ENCODE measurements at places on chromosomes 12 and 14. TPM values are rescaled to one million over a fixed set of nuclear protein-coding genes. Genes with fewer than 3 reads are reported as not detected.
A peak's percentile ranks its signal among the peaks of the same experiment; 100 is the strongest.

- H3K36me3 ChIP-seq = no peaks in the 10 kb centered on the region
- H3K27ac ChIP-seq = no peak overlapping the region
- H3K4me3 ChIP-seq = no peak overlapping the region
These were observed 63.5 kb upstream of the TMTC1 start for GRCh38 chr12:29847246-29847645.

GLIPR1L1 gene
- not detected for total RNA-seq

- no peaks in the 10 kb centered on the region for H3K4me1 ChIP-seq
- no peak overlapping the region for H3K27ac ChIP-seq
- DNase-seq = no peak
These were observed 1041.6 kb downstream of the BCL11B start for GRCh38 chr14:98230411-98230810.

- no peaks in the 10 kb centered on the region for H3K27me3 ChIP-seq
- H3K36me3 ChIP-seq = no peaks in the 10 kb centered on the region
- H3K27ac ChIP-seq = no peak overlapping the region
These were observed 39.7 kb upstream of the PCED1B start for GRCh38 chr12:47039756-47040155.

GRCh38 chr14:104202259-104203070 lies 64.1 kb downstream of the KIF26A start:
- H3K27ac ChIP-seq = no peak overlapping the region
- no peak overlapping the region for H3K4me3 ChIP-seq
- H3K27me3 ChIP-seq = no peaks in the 10 kb centered on the region
- DNase-seq = peak; percentile 88
- H3K36me3 ChIP-seq = no peaks in the 10 kb centered on the region

TAS2R19 gene
- 5.2 TPM for total RNA-seq

RASAL1 gene
- not detected for total RNA-seq

C1QL4 gene
- 1.0 TPM for total RNA-seq

SERPINA12 gene
- total RNA-seq = not detected

- no peak overlapping the region for H3K27ac ChIP-seq
- H3K4me1 ChIP-seq = no peaks in the 10 kb centered on the region
- H3K4me3 ChIP-seq = no peak overlapping the region
- no peak for DNase-seq
- H3K27me3 ChIP-seq = no peaks in the 10 kb centered on the region
These were observed 233.3 kb downstream of the CCDC59 start for GRCh38 chr12:82124711-82125380.

DNA sequence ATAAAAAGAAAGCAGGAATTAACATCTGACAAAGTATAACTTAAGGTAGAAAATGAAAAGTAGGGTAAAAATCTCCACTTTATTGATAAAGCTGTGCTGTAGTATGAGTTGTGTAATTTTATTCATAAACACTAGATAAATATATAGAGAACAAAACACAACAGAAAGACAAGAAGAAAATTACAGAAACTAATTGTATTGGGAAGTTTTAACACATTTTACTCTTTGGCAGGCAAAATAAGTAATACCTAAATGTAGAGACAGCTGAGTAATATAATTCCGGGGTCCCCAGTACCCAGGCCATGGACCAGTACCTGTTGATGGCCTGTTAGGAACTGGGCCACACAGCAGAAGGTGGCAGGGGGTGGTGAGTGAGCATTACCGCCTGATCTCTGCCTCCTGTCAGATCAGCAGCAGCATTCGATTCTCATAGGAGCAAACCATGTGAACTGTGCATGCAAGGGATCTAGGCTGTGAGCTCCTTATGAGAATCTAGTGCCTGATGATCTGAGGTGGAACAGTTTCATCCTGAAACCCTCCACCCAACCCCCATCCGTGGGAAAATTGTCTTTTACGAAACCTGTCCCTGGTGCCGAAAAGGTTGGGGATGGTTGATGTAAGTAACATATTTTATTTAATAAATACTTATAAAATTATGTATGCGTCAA lies 84.4 kb upstream of the ETV6 start:
- DNase-seq = no peak
- H3K4me3 ChIP-seq = no peak overlapping the region
- H3K27me3 ChIP-seq = no peaks in the 10 kb centered on the region
- H3K4me1 ChIP-seq = no peaks in the 10 kb centered on the region

GRCh38 chr12:53198486-53199110 lies 8.5 kb downstream of the ITGB7 start:
- no peaks in the 10 kb centered on the region for H3K27me3 ChIP-seq
- no peaks in the 10 kb centered on the region for H3K4me1 ChIP-seq
- no peak overlapping the region for H3K27ac ChIP-seq

GRCh38 chr12:52925717-52926595 lies 21.1 kb upstream of the KRT8 start:
- no peaks in the 10 kb centered on the region for H3K27me3 ChIP-seq
- peaks cover 12% of the 10 kb centered on the region for H3K4me1 ChIP-seq
- no peak overlapping the region for H3K27ac ChIP-seq
- H3K36me3 ChIP-seq = no peaks in the 10 kb centered on the region
- no peak for DNase-seq

DNA sequence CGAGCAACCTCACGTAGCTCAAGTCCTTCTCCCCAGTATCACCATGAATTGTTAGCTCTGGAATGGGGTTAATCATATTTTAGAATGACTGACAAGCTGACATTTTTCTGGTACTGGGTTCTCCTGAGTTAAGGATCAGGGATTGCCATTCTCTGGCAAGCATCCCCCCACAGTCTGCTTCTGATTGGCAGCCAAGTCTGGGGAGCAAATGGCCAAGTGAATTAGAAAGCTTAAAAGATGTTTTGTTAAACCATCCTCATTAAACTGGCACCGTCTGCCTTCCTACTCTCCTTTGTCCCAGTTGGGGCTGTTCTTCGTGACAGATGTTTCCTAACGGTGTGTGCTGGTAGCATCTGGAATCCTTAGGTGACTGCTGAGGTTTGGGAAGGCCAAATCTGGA lies 17.2 kb upstream of the CISTR start:
- no peak overlapping the region for H3K4me3 ChIP-seq
- H3K27me3 ChIP-seq = no peaks in the 10 kb centered on the region
- peaks cover 6% of the 10 kb centered on the region for H3K4me1 ChIP-seq
- H3K36me3 ChIP-seq = no peaks in the 10 kb centered on the region
- H3K27ac ChIP-seq = no peak overlapping the region

DNA sequence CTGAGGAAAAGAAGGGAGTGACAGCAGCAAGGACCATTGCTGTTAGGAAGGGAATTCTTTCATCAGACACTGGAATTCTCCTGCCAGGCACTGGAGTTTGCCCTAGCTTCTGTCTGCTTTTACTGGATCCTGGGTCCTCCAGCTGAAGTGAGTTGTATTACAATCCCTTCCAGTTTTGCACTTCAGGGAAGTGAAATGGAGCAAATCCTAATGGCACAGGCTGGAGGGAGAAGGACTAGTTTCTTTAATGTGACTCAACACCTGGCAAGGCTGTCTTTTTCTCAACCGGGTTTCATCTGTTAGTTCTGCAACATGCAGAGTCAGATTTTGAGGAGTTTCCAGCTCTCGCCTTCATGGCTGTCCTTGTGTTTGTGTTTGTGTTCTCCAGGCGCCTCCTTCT lies 45.8 kb downstream of the ETV6 start:
- no peaks in the 10 kb centered on the region for H3K36me3 ChIP-seq
- H3K4me1 ChIP-seq = no peaks in the 10 kb centered on the region
- no peaks in the 10 kb centered on the region for H3K27me3 ChIP-seq
- no peak overlapping the region for H3K27ac ChIP-seq

KRT75 gene
- not detected for total RNA-seq

DNA sequence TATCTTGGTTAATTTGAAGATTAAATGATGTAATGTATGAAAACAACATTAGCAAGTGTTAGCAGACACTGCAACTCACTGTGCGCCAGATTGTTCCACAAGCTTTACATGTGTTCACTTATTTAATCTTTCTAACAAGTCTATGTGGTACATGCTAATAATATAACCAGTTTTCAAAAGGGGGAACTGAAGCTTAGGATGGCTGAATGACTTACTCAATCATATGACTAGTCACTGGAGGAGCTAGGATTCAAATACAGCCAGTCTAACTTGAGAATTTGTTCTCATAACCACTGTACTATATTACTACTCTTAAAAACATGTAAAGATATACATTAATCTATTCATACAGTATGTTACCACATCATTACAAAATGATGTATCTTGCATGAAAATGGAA lies 60.5 kb upstream of the LRIG3 start:
- no peak overlapping the region for H3K27ac ChIP-seq
- no peak overlapping the region for H3K4me3 ChIP-seq
- H3K36me3 ChIP-seq = no peaks in the 10 kb centered on the region
- no peak for DNase-seq
- H3K4me1 ChIP-seq = no peaks in the 10 kb centered on the region
- no peaks in the 10 kb centered on the region for H3K27me3 ChIP-seq

DNA sequence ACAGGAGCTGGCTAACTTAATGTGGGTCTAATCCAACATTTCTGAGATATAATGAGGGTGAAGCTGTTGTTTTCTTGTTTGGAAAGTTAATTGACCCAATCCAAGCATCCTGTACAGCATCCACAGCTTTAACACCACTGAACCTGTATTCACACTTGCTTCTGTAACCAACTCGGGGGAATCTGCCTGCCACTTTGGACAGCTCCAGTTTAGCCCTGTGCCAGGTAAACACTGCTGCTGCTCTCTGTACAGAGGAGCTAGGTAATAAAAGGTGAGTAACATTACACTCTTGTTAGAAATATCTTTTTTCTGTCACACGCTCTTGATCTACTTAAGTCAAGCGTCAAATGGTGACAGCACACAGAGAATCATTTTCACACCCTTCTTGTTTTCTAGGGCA lies 700 bp downstream of the OR11G2 start:
- no peak for DNase-seq
- peaks cover 19% of the 10 kb centered on the region for H3K27me3 ChIP-seq
- no peak overlapping the region for H3K4me3 ChIP-seq
- no peaks in the 10 kb centered on the region for H3K4me1 ChIP-seq

GRCh38 chr12:115261691-115262398 lies 577.9 kb upstream of the TBX3 start:
- H3K27me3 ChIP-seq = no peaks in the 10 kb centered on the region
- H3K36me3 ChIP-seq = no peaks in the 10 kb centered on the region
- H3K27ac ChIP-seq = no peak overlapping the region
- H3K4me1 ChIP-seq = no peaks in the 10 kb centered on the region
- no peak for DNase-seq

DNA sequence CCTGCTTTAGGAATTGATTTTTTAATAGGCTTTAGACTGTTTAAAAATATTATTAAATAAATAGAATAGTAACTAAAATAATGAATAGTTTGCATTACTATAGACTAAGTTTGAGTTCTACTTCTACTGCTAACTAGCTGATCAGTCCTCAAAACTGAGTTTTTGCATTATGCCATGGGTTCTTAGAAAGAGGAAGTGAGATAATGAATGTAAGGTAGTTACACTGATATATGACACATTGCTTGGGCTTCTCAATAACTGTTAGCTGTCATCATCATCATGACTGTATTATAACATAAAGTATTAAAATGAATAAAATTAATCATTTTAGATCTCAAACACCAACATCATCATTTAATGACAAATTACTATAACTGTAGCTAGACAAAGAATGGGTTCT lies 949.7 kb downstream of the TRHDE start:
- DNase-seq = no peak
- no peaks in the 10 kb centered on the region for H3K36me3 ChIP-seq
- H3K27me3 ChIP-seq = no peaks in the 10 kb centered on the region
- no peak overlapping the region for H3K27ac ChIP-seq

DNA sequence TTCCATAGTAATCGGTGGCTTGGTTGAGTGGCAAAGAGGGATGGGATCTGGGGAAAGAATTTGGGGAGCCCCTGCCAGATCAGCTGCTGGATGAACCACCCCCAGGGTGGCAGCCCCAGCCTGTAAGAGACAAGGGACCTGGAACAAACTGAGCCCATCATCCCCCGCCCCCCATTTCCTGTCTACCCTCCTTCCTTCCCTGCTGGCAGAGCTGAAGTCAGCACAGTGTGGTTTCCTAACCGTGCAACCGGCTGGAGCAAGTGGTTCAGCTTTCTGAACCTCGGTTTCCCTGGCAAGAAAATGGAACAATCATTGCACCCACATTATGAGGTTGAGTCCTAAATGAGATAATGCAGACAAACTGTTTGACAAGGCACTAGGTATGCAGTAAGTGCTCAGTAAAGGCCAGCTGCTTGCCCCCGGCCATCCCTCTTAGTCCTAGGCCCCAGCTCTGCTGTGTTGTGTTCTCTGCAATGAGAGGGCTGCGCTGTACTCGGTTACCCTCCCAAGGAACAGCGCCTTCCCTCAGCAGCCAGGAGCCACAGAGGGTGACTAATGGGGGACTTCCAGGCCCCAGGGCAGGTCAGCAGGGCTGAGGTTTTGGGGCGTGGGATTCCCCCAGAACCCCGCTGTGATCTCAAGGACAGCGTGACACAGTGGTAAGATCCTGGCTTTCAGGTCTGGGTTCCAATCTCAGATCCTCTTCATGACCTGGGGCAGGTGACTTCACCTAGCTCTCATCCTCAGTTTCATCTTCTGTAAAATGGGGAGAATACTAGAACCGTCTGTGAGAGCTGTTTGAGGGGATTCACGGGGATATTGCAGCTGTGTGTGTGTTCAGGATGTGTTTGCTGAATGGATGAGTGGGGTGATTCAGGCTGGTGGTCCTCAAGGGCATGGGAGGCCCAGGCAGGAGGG lies 16.5 kb downstream of the SELPLG start:
- H3K36me3 ChIP-seq = no peaks in the 10 kb centered on the region
- DNase-seq = peak; percentile 59
- H3K27ac ChIP-seq = no peak overlapping the region
- H3K4me3 ChIP-seq = no peak overlapping the region
- no peaks in the 10 kb centered on the region for H3K27me3 ChIP-seq

ADCK1 gene
- 8.3 TPM for total RNA-seq

GRCh38 chr14:78652727-78653126 lies 482.6 kb downstream of the NRXN3 start:
- no peaks in the 10 kb centered on the region for H3K36me3 ChIP-seq
- H3K27me3 ChIP-seq = no peaks in the 10 kb centered on the region
- H3K4me3 ChIP-seq = no peak overlapping the region
- no peaks in the 10 kb centered on the region for H3K4me1 ChIP-seq

RPS29 gene
- total RNA-seq = 1,002 TPM

SH2B3 gene
- total RNA-seq = 133 TPM

GRCh38 chr12:109304485-109304884 lies 4.6 kb downstream of the FOXN4 start:
- no peaks in the 10 kb centered on the region for H3K36me3 ChIP-seq
- peaks cover 6% of the 10 kb centered on the region for H3K4me1 ChIP-seq
- peaks cover 28% of the 10 kb centered on the region for H3K27me3 ChIP-seq
- H3K4me3 ChIP-seq = no peak overlapping the region
- no peak overlapping the region for H3K27ac ChIP-seq

DCP1B gene
- 8.8 TPM for total RNA-seq

Data from A673 (cell line).